Hypothalamus (tissue), 51 donors: ENCODE measurements at places on chromosomes 2 and 18.

DNA sequence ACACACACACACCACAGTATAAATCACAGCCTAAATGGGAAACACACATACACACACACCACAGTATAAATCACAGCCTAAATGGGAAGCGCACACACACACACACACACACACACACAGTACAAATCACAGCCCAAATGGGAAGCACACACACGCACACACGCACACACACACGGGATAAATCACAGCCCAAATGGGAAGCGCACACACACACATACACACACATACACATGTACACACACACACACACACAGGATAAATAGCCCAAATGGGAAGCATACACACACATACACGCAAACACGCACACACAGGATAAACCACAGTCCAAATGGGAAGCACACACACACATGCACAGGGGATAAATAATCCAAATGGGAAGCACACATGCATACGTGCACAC lies 68.1 kb downstream of the ADNP2 start:
- DNase-seq = no peak

DNA sequence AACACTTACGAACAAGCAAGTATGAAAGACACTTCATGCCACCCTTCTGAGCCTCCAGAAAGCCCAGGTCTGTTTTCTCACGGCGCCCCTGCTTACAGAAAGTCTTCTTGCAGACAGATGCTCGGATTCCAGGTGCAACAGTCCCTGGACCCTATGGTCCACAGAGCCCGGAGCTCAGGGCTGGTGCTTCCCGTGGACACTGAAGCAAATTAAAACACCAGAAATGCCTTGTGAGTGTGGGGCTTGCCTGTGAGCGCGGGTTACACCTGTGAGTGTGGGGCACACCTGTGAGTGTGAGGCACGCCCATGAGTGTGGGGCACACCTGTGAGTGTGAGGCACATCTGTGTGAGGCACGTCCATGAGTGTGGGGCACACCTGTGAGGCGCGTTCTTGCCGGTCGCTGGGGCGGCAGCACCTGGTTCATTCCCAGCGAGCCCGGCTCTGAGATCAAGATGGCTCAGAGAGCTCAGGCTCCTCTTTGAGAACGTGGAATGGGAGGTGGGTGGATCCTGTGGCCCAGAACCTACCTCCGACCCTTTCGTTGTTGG lies 205.2 kb upstream of the TPO start:
- DNase-seq = no peak

- no peak for DNase-seq
These were observed 78.5 kb upstream of the CAB39 start for GRCh38 chr2:230634146-230634545.

DNA sequence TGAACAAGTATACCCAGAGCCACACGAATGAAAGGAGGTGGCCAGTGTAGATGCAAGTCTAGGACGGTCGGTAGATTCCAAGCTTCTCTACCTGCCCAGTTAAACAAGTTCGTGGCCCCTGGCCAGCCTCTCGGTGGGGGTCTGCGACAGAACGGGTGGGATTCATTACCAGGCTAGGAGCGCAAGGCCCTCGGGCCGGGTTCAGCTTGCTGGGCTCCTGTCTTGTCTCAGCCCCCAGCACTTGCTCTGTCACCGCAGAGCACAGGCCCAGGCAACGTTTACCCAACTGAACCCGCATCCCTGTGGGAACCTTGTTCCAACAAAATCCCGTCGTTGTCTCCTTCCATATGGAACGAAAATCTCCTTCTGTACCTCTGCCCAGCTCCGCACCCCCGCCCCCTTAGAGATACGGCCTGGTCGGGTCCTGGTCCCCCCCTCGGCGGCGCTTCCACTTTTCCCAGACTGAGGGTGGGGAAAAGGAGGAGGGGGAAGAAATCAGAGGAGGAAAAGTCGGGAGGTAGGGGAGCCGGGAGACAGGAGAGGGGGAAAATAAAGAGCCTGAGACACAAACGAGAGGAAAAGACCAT lies 1.9 kb upstream of the EMX1 start:
- DNase-seq = no peak

GRCh38 chr2:101354420-101355311 lies 32.6 kb downstream of the CREG2 start:
- DNase-seq = no peak

GRCh38 chr18:12278741-12279682 lies 24.9 kb downstream of the CIDEA start:
- peak; percentile 31 for DNase-seq

DNA sequence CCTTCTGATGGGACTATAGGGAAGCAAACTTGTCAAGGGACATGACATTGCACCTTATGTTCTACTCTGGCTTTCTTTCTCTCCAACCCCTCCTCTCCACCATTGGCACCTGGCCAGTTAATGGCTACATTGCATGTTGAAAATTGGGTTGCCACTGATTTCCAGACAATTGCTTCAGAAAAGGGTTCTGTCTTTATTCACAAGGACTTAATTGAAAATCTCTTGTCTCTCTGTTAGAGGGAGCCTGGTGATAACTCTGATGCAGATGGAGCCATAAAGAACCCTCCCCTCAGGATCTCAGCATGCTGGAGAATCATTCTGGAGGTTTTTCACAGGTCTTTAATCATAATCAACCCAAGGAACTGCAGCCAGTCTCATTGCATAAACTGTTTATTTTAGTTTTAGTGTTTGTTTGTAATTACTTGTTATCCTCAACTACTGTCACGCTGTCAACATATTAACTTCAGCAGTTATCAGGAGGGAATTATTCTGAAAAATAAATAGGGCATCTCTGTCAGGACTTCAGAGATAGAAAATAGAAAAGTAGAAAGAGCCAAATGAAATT lies 316.8 kb downstream of the RIT2 start:
- DNase-seq = no peak

- no peak for DNase-seq
These were observed 25.6 kb upstream of the MTA3 start for GRCh38 chr2:42542871-42543270.

DNA sequence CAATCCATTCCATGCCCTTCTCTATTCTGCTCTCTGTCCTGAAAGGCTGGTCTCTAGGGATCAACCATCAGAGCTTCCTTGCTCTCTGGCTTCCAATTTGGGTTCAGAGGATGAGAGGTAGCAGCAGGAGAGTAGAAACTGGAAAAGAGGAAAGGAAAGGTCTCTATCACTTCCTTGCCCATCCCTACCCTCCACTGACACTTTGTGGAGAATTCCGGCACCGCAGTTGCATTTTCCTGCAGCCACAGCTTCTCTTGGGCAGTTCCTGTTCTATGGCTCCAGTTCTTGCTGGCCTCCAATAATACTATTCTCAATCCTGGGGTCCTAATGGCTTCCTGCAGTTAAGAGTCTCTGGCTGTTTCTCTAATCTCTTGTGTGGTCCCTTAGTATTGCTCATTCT lies 13.3 kb upstream of the IMPACT start:
- DNase-seq = no peak

DNA sequence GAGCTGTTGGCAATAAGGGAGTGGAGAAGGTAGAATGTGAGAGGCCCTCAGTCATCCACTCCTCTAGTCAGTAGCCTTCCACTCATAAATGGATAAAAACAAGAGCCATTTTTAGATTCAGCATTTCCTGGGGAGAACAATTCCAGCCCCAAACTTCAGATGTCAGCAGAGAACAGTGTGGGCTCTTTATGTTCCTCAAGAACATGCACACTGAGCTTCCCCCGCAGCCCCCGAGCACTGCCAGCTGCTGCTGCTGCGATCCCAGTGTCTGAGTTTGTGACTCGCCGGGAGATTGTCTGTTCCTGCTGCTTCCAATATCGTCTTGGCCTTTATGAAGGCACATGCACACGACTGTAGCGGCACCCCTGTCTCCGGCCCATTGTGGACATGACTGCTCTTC lies 143.7 kb upstream of the CTNNA2 start:
- no peak for DNase-seq

DNA sequence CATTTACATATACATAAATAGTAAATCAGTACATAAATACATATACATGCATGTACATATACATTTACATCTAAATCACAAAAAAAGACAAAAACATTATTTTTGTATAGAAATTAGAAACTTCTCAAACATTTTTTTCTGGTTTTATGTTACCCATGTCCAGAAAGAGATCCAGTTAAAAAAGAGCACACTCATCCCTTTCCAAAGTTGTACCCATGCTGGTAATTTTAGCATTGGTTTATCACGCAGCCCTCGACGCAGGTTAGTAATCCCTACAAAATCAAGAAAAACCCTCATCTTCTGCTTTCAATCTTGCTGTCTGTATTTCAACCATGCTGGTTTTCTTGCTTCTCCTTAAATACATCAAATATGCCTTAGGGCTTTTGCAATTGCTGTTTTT lies 10.5 kb downstream of the SCN9A start:
- no peak for DNase-seq

GRCh38 chr2:61356261-61356957 lies 114.5 kb downstream of the USP34 start:
- no peak for DNase-seq

DNA sequence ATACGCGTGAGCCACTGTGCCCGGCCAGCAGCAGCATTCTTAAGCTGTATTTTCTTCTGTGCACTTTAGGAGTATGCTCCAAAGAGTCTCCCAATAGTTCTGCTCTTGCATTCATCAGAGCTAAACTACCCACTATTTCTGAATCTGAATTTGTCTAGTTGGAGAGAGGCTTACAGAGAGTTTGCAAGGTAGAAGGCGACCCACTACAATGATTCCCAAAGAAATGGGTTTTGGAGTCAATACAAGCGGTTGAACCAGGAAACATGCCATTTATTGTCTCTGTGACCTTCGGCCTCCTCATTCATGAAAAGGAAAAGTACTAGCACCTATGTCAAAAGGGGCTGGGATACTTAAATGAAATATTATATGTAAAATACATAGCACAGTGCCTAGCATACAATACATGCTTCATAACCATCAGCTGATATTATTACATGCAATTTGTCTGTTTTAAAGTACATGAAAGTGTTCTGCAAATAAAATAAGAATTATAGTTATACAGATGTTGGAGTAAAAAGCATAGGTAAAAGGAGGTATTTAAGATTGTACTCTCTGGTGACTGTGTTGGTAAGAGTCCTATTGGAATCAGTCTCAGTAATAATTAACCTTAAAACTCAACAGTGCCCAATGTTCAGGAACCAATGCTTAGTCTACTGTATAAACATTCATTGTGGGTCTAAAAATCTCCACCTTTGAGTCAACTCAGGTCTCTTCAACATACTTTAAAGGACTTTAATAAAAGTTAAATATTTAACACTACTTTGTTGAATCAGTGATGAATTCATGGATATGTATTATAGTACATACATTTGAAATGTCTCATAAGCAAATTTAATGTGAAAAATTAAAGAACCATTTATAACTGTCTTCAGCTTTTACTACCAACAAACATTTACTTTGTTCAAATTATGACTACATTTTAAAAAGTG lies 89.8 kb upstream of the GRB14 start:
- DNase-seq = no peak

- no peak for DNase-seq
These were observed 14.9 kb upstream of the KCNS3 start for GRCh38 chr2:17863539-17863938.

DNA sequence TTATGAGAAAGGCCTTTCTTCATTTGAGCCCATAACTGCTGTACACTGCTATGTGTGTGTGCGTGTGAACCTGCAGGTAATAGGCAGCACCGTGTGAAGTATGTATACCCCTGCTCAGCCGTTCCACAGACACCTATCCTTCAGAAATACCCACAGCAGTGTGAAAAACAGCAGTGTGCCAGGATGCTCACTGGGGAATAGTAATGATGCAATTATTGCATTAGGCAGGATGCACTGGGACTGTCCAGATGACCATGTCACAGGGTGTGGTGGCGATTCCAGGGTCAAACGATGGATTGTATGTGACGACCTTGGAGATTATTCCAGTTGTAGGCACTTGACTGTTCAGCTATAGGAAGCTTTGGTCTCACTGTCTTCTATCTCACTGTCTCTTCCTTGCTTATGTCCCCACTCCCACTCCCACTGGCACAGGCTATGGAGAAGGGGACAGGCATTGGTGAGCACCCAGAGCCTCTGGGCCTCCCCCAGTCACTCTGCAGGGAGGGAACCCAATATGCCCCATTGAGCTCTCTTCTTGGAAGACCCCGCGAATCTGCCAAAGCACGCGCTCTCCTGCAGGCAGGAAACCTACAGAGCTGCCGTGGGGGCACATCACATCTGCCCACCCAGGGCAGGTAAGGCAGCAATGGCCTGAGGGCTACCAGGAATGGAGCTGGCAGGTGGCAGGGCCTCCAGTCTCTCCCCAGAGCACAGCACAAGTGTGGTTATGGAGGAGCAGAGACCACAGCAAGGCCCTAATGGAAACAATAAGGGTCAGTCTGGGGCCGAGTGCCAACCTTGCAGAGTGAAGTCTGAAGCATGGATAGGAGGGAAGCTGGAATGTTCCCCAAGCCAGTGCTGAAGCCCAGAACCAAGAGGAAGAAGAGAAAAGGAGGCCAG lies 518.9 kb upstream of the RAB6C start:
- no peak for DNase-seq

DNA sequence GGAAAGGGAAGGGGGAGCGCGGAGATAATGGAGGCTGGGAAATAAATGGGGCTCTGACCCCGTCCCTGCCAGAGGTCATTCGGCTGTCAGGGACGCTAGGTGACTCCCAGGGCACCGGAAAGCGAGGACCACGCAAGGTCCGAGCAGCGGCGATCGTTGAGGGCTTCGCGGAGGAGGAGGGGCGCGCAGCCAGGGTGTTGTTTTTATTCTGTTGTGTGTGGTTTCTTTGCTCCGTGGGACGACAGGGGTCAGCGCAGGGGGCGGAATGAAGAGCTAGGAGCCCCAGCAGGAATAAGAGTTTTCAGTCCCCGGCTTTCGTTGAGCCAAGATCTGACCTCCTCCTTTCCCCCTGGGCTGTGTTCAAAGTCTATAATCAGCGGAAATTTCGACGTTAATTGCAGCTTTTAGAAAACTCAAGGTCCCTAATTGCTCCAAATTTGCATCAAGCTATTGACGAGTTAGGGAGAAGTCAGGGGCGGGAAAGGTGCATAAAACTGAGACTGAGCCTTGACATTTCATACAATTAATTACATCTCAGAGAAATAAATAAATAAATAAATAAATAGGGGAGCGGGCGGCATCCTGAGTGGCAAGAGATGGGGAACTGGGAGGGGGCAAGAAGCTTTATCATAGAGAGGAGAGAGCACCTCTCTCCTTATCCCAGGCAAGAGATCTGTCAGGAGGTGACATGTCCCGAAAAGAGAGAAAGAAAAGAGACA lies 2.2 kb downstream of the GAD1 start:
- DNase-seq = no peak

DNA sequence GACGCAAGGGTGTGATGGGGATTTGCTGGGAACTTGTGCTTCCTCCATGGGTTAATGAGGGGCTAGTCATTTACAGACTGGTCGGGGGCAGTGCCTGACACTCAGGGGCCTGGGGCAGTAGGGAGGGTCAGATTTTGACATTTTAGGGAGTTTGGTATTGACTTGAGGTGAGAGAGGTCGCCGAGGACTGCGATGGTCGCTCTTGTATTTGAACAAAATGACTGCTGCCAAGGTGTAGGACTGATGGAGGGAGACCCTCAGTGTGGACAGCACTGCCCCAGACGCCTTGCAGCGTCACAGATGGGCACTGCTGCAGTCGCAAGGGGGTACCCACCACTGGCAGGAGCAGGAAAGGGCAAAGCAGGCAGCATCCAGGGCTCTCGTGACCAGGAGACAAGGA lies 182.9 kb downstream of the RTP5 start:
- DNase-seq = no peak

- no peak for DNase-seq
These were observed 74.4 kb upstream of the CYP20A1 start for GRCh38 chr2:203164311-203164935.

- no peak for DNase-seq
These were observed 44.5 kb upstream of the ASPRV1 start for GRCh38 chr2:70005752-70006446.

- no peak for DNase-seq
These were observed 126.6 kb downstream of the KCNH7 start for GRCh38 chr2:162711832-162712540.
